AG08396 (cell line): ENCODE measurements at places on chromosomes 1 and 21.

DNA sequence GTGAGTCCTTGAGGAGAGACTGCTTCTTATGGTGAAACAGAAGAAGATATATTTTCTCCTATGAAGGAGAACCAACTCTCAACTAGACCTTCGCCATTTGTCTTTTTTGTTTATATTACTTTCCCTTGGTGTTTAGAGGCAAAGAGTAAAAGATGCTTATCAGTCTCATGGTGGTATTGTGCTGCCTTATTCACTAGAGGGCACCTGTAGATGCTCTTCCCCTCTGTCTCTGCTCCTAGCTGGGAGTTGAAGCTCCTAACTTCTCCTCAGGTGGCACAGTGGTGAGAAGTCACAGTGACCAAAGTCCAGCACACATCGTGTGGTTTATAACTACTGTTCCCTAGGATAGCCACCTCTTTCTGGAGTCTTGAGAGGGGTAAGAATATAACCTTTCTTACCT is 1359.6 kb downstream of the PLA2G4A start:
- DNase-seq = no peak

DNA sequence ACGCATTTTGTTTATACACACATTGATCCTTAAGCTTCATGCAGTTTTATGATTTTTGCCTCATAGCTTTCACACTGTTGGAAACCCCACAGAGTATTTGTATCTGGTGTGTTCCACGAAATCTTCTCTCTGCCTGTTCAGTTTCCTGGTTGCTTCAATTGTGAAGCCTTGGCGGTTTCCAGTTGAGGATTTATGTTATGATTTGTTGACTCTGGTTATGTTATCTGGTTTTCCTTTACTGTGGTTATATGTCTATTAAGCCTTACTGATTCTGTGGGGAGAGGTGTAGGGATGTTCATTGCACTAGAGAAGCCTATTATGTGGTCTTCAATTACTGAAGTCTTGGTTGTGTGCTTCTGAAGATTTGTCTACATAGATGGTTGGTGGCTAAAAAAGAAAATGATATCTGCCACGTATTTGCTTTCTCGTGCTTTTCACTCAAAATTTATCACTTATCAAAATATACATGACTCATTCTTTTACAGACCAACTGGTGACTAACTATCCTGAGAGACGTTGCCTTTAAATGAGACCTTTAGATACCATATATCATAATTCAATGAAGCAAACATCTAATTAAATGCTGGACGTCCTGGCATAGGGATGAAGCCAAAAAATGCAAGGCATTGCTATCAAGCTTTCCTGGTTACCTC is 488.0 kb upstream of the B3GALT2 start:
- DNase-seq = no peak

DNA sequence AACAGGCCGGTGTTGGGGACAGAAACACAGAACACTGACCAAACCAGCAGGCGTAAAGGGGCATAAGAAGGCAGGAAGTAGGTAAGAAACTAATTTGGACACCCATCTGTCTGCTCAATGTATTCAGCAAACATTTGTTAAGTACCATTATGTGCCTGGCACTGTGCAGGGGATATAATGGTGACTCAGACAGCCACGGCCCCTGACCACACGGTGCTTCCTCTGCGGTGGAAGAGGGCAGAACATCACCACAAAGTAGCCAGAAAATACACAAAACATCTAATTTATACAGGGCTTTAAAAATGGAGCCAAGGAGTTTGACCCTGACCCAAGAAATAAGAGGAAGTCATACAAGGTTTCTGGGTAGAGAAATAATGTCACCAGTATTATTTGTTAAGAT is 12.9 kb downstream of the DNAJC11 start:
- DNase-seq = no peak

- DNase-seq = no peak
Observed at GRCh38 chr1:17636612-17637011, 97.1 kb downstream of the ARHGEF10L start.

GRCh38 chr1:59044535-59045121 is 252.3 kb upstream of the FGGY start:
- DNase-seq = no peak

DNA sequence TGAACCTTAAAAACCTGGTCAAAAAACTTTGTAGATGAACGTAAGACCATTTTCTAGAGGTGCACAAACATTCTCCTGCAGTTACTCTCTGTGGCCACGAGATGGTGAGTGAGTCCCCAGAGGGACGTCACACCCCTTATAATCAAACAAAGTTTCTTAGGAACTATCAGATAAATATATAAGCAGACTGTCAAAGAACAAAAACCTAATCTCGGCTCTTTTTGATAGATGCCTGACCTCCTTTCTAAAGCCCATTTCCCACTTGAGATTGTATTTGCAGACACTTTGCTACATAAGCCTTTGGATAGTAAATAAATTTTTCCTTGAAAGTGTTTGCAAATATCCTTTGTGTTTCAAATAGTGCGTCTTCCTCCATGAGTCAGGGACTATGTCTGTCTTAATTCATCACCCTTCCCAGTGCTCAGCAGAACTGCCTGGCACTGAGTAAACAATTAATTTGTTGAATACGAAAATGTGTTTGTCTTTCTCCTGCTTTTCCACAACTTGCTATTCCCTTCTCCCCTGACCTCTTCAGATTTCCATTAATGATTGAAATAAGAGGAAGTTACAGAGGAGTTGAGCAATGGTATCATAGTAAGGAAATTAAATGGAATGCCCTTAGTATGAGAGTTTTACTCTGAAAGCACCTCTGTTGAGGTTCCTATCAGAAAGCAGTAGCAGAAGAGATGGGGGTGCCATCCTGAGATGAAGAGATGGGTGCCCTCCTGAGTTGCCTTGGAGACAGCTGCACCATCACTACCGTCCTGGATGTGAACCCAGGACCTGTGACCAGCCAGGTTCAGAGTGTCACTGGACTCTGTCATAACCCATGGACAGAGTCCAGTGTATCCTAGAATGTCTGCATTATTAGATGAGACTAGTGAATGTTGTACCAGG is 57.8 kb upstream of the RAVER2 start:
- peak; percentile 53 for DNase-seq

GRCh38 chr1:228151180-228151925 is 1.6 kb downstream of the GJC2 start:
- DNase-seq = no peak

DNA sequence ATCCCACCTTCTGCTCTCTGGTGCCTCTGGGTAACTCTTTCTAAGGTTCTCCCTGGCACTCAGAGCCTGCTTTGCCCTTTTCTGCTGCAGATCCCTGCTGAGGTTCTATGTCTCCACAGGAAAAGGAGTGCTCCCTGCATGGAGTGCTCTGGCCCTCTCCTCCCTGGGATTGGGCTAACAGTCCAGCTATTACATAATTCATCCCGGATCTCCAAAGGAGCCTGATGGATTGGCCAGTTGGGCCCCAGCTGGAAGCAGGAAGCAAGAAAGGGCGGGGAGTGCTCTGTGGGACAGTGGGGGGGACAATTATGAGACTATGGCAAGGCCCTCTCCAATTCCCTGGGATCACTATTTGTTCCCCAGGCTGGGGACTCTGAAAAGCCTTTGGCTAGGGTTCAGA is 51.9 kb upstream of the GOLT1A start:
- DNase-seq = no peak

- DNase-seq = peak; percentile 17
Observed at GRCh38 chr1:119554183-119554582, 47.2 kb downstream of the HSD3B1 start.

GRCh38 chr1:61636376-61636775 is 88.6 kb downstream of the TM2D1 start:
- DNase-seq = no peak

GRCh38 chr1:229848752-229849677 is 218.0 kb upstream of the GALNT2 start:
- peak; percentile 21 for DNase-seq

GRCh38 chr1:90262791-90263190 is 267.9 kb downstream of the ZNF326 start:
- DNase-seq = no peak

DNA sequence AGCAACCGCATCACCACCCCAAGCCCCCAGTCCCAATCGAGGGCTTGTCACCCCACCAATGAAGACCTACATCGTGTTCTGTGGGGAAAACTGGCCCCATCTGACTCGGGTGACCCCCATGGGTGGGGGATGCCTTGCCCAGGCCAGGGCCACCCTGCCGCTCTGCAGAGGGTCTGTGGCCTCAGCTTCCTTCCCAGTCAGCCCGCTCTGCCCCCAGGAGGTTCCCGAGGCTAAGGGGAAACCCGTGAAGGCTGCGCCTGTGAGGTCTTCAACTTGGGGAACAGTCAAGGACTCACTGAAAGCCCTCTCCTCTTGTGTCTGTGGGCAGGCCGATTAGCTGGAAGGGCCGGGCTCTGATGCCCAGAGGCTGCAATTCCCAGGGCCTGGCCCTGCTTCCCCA is 2.0 kb downstream of the SRARP start:
- no peak for DNase-seq

DNA sequence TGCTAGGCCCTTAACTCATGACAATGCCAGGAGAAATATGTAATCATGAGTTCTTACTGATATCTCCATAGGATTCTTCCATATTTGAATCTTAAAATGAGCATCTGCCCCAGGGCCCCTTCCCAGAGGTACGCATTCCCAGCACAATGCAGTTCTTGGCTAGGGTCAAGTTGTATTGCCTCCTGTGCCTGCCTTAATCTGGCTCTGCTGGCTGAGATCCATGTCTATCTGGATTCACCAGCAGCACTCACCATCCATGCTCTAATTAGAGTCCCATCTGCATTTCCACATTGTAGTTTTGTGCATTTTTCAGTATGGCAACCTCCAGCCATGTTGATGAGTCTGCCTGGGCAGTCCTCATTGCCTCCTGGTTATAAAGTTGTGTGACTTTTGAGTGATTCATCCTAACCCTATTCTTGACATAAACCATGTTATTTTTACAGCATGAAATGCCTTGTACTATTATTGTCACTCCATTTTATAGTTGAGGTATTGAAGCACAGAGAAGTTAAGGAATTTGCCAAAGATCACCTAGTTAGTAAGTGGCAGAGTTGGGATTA is 55.9 kb downstream of the CAMSAP2 start:
- no peak for DNase-seq

DNA sequence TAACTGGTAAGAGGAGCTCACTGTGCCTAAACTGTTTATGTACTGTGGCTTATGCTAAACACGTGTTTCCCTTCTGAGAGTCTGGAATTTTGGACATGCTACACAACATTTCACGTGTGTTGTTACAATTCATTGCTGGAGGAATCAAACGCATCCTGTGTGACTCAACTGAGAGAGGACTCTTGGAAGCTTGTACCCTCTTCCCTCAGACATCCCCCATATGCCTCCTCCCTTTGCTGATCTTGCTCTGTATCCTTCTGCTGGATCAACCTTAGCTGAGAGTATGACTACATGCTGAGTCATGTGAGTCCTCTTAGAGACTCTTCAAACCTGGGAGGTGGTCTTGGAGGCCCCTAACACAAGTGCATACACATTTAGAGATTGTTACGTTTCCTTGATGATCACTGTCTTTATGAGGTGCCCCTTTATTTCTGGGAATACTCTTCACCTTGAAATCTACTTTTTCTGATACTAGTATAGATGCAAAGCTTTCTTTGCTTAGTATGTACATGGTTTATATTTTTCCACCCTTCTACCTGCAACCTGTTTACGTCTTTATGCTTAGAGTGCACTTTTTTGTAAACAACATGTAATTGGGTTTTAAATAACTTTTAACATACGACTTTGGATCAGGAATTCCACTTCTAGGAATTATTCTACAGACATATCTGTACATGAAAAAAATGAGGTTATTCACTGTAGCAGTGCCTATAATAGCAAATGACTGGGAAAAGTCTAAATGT is 8.7 kb downstream of the NPHP4 start:
- DNase-seq = peak; percentile 67

DNA sequence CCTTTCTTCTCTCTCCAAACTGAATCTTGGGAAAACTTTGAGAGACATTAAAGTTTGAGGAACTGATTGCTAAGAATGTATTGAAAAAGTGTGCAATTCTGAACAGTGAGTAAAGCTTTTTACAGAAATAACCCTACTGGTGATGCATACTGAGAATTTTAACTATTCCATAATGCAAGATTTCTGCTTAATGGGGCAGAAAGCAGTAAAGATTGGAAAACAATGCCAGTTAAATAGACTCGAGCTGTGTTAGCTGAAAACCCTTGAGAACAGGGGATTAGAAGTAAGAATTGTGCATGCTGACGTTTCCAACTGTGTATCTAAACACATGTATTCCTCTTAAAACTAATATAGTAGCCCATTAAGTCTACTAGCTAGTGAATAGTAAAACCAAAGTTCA is 1500.2 kb upstream of the PRMT6 start:
- no peak for DNase-seq

- no peak for DNase-seq
Observed at GRCh38 chr1:203645996-203646395, 19.4 kb downstream of the ATP2B4 start.

- DNase-seq = peak; percentile 31
Observed at GRCh38 chr1:33586106-33586505, 113.7 kb downstream of the ZSCAN20 start.

DNA sequence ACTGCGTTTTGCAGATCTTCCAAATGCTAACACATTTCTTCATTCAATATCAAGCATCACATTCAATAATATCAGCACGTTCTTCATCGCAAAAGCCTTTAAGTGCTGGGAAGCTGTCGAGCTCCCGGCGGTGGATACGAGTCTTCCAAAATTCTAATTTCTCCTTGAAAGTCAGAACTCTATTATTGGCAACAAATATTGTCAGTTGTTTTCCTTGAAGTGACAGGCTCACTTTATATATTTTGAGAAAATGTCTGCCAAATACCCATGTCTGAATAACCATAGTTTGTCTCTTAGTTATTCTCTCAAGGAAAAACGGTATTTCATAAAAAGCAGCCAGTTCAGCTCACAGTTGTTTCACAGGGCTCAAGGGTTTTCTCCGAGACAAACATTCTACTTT is 226.2 kb upstream of the C1orf174 start:
- no peak for DNase-seq

GRCh38 chr21:44858291-44858690 is 15.2 kb downstream of the PTTG1IP start:
- no peak for DNase-seq

GRCh38 chr1:58753431-58753866 is 30.4 kb downstream of the JUN start:
- no peak for DNase-seq

DNA sequence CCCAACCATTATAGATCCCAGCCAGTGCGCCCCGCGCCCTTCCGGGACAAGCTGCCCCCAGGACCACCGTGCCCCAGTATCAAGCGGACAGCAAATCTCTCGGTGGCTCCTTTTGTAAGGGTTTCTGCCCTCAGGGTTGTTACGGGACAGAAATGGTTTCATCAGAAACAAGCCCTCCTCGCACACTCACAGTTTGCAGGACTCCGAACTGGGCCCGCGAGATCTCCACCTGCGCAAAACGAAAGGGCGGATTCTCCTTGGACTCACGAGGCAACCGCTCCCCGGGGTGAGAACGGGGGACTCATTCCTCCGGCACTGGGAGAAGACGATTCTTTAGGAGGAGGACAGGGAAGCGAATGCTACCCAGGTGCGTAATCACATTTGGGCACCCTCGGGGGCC is 51.1 kb upstream of the H6PD start:
- no peak for DNase-seq

- DNase-seq = no peak
Observed at GRCh38 chr1:211741116-211741515, 65.7 kb upstream of the NEK2 start.
